Naive B cell (primary cell): ENCODE measurements at places on chromosomes 4 and X. TPM values are rescaled to one million over a fixed set of nuclear protein-coding genes. Genes with fewer than 3 reads are reported as not detected.

Gene SASH3
- 98.1 TPM for polyA plus RNA-seq

DNA sequence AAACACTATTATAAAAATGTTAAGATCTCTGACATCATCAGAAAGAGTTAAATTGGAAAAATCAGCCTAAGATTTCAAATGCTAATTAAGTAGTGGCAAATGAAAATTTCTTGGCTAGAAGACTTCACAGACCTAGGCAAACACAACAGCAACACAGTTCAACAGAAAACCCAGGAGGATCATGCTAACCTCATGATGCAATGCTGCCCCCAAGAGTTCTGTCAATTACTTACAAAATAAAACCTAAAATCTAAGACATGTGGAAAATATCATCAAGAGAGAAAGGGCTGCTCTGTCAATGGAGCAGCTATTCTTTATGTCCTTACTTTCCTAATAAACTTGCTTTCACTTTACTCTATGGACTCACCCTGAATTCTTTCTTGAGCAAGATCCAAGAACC, 21.0 kb downstream of the S100G start:
- no peak for DNase-seq

Gene SLITRK4
- polyA plus RNA-seq, result not detected

Gene GAGE13
- not detected for polyA plus RNA-seq

GRCh38 chrX:1734806-1735205, 119.9 kb downstream of the ASMT start:
- DNase-seq, result no peak

- DNase-seq, result no peak
Observed at GRCh38 chr4:16122784-16123183, 39.0 kb upstream of the PROM1 start.

Gene TMSB15A
- not detected for polyA plus RNA-seq

- no peak for DNase-seq
Observed at GRCh38 chr4:145888393-145888792, 50.2 kb downstream of the ZNF827 start.

GRCh38 chr4:109701566-109702410, 1.5 kb downstream of the CASP6 start:
- DNase-seq, result no peak

GRCh38 chr4:95556207-95556859, 7.6 kb upstream of the UNC5C start:
- DNase-seq, result no peak

GRCh38 chrX:130075777-130076176, 34.5 kb downstream of the ELF4 start:
- no peak for DNase-seq

DNA sequence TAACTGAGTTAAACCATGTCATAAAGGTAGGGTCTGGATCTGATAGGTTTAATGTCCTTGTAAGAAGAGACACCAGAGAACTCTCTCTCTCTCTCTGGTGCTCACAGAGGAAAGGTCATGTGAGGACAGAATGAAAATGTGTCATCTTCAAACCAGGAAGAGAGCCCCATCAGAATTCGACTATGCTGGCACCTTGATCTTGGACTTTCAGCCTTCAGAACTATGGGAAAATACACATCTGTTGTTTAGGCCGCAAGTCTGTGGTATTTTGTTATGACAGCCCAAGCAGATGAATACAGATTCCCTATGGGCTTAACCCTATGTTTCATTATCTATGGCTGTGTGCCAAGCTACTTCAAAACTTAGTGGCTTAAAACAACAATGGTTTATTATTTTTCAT, 105.5 kb upstream of the DDIT4L start:
- no peak for DNase-seq

DNA sequence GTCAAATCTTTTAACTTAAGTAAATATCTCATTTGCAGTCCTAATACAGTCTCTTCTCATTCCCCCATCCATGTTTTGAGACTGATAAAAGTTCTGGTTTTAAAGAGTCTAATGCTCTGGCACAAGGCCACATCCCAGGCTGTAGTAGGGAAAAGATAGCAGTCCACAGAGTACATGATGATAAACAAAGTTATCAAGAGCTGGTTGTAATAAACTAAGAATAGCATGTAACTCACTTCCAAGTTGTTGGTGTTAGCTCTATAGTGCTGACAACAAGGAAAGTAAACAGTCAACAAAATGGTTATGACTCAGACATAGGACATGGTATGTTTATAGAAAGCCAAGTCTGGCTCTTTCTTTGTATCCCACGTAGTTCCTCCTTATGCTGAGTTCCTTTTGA, 21.8 kb upstream of the AREG start:
- DNase-seq, result no peak

DNA sequence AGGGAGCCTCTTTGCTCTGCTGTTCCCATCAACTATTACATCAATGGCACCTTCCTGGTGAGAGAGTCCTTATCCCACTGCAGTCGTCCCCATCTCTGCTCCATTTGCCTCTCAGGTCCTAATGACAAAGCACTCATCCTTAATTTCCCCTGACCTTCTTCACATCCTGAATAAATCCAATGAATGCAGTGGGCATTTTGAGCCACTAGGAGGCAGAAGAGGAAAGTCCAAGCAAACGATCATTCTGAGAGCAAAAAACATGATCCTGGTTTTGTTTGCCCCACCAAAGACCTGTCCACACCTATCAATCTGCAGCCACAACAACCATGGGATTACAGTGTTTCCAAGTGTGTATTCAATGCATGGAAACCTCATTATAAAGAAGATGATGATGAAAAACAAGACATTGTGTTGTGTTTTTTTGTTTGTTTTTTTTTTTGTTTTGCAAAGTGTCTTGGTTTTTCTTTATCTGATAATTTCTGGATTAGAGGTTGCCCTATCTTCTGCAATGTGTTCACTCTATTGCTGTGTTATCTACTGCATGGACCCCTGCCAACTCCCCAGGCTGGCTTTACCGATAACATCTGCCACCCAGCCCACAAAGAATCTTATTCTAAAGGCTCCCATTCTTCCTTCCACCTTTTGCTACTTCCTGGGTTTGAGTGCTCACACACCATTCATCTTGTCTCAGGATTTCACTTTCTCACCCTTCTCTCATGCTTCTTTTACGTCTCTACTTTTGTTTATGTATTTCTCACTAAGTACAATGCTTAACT, 207.2 kb downstream of the NLGN4X start:
- peak; percentile 25 for DNase-seq

- no peak for DNase-seq
Observed at GRCh38 chrX:13824746-13825145, 7.9 kb upstream of the GPM6B start.

Gene NWD2
- not detected for polyA plus RNA-seq

Gene TCP11X2
- polyA plus RNA-seq, result not detected

GRCh38 chr4:2900741-2901140, 57.1 kb downstream of the ADD1 start:
- no peak for DNase-seq

Gene CEP44
- polyA plus RNA-seq, result 12.0 TPM

Gene GAGE12F
- not detected for polyA plus RNA-seq

- DNase-seq, result peak; percentile 34
Observed at GRCh38 chr4:140609548-140610425, 41.0 kb upstream of the UCP1 start.

DNA sequence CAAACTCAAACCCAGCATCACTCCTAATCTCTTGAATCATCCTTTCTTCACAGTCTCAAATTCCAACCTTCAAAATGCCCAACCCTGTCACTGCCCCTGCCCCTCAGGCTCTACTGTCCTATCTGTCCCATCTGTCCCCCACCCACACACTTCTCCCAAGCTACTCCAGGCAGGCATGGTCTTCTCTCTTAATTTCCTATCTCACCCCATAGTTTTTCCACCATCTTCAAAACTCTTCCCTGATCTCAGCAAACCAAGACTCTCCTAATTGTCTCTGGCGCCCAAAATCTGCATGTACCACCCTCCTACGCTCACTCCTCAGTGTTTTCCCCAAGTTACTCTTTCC, 644 bp downstream of the LAMP2 start:
- no peak for DNase-seq

DNA sequence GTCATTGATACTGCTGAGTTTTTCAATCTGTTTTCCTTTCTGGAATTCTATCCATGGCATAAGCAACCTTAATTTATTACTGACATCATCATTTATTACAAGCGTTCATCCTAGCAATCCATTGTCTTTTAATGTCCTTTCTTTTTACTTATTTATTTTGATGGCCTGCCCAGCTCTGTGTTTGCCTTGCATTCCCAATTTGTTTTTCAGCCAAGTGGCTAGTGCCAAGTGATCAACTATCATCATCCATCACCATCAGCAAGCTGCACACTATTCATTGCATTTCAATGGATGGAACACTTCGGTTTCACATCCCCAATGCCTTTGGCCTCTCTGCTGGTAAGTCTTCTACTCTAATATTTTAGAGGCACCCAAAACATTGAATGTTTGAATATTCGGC, 831.7 kb upstream of the EPHA5 start:
- DNase-seq, result no peak

Gene XPNPEP2
- 0.31 TPM for polyA plus RNA-seq

DNA sequence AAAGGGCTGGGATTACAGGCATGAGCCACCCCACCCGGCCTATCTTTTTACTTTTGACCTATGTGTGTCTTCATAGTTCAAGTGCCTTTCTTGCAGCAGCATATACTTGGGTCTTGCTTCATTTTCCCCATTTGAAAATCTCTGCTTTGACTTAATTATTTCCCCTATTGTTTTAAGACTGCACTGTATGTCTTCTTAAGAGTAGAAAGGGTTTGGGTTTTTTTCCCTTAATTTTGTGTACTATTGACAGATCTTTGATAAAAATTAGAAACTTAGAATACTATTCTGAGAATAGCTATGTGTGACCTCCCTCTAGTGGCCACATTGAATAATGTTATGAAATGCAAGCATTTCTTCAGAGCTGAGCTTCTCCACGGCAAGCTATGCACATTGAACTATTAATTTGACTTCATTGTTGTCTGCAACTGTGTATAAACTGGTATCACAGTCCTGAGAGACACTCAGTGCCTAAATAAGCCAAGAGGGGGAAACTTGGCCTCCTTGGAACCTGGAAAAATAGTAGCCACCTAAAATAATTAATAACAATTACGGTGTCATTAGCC, 8.7 kb upstream of the SLC25A4 start:
- peak; percentile 40 for DNase-seq

GRCh38 chr4:184447664-184448063, 26.7 kb downstream of the IRF2 start:
- no peak for DNase-seq

Gene CCNG2
- polyA plus RNA-seq, result 74.5 TPM

Gene DMRTC1
- polyA plus RNA-seq, result 0.45 TPM

DNA sequence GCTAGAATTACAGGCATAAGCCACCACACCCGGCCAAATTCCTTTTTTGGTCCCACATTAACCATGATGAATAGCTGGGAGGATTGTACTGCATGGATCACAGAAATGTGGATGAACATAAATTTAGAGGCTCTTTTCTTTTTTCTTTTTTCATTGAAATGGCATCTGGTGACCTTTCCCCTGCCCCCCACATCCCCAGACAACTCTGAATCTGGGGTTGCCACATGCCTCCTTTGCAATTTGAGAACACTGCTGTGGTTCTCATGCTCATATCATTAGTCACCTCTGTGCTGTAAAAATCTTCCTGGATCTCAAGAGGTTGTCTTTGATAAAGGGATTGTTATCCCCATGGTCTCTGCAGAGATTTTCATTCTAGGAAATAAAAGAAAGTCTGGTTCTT, 22.8 kb upstream of the FMR1NB start:
- DNase-seq, result no peak

- DNase-seq, result no peak
Observed at GRCh38 chrX:139640259-139640658, 67.7 kb downstream of the MCF2 start.

- DNase-seq, result no peak
Observed at GRCh38 chr4:73705056-73705432, 35.3 kb upstream of the CXCL8 start.

DNA sequence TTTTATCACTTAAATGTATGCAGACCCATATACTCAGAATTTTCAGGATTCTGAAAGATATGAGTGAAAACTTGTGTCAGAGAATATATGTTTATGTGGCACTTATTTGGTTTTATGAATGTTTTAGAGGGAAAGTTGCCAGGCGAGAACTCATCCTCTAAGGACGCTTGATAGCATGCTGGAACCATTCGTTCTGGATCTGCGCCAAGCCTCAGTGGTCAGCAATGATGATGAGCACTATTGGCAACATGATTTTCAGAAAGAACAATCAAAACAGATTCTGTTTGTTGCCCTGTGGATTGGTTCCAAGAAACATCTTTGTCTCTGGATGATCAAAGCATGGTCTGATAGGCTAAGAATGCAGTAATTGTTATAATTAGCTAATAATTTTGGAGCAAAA, 32.1 kb upstream of the RAPGEF2 start:
- DNase-seq, result no peak

DNA sequence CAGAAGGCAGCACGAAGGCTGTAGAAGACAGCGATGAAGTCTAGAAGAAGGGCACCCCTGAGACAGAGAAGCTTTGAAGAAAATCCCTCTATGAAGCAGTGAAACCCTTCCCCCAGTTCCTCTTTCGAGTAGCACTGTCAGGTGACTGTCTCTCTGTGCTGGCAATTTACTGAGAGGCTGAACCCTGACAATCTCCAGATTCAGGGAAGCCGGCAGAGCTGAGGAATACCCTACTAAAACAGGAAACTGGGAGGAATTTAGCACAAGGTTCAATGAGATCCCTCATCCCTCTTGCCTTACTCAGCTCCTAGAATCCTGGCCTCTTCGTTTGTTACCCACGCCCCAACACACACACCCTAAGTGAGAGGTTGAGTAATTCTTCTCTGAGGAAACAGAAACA, 239.7 kb upstream of the NOCT start:
- no peak for DNase-seq

DNA sequence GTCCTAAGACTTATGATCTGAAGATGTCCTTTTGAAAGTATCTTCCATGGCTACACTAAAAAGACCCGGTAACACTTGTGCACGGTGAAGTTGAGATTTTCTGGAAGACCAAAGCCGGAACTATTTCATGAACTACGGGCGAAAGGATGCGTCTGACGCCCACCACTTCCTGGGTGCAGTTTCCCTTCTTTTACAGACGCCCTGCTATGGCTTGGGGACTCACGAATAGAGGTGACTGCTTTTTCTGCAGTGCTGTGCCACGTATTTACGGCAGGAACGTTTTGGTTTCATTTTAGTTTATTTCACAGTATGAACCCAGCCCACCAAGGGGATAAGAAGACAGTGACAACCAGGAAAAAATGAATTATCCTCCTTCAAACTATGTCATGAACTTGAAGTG, 180.4 kb downstream of the AFAP1 start:
- no peak for DNase-seq

DNA sequence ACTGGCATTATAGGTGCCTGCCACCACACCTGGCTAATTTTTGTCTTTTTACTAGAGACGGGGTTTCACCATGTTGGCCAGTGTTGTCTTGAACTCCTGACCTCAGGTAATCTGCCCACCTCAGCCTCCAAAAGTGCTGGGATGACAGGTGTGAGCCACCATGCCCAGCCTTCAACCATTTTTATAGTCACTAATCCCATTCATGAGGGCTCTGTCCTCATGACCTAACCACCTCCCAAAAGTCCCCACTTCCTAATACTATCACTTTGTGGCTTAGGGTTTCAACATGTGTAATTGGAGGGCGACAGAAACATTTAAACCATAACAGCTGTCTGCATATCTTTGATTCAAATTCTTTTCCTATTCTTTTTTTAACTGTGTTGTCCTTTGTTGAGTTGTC, 229.6 kb upstream of the AGA start:
- no peak for DNase-seq

- DNase-seq, result no peak
Observed at GRCh38 chr4:141131723-141132071, 1.6 kb downstream of the RNF150 start.
